ENCODE measurements at places on chromosomes 2 and 18.

- DNase-seq: peak; percentile 2
Observed at GRCh38 chr2:56674084-56674483, 490.3 kb downstream of the CCDC85A start.

DNA sequence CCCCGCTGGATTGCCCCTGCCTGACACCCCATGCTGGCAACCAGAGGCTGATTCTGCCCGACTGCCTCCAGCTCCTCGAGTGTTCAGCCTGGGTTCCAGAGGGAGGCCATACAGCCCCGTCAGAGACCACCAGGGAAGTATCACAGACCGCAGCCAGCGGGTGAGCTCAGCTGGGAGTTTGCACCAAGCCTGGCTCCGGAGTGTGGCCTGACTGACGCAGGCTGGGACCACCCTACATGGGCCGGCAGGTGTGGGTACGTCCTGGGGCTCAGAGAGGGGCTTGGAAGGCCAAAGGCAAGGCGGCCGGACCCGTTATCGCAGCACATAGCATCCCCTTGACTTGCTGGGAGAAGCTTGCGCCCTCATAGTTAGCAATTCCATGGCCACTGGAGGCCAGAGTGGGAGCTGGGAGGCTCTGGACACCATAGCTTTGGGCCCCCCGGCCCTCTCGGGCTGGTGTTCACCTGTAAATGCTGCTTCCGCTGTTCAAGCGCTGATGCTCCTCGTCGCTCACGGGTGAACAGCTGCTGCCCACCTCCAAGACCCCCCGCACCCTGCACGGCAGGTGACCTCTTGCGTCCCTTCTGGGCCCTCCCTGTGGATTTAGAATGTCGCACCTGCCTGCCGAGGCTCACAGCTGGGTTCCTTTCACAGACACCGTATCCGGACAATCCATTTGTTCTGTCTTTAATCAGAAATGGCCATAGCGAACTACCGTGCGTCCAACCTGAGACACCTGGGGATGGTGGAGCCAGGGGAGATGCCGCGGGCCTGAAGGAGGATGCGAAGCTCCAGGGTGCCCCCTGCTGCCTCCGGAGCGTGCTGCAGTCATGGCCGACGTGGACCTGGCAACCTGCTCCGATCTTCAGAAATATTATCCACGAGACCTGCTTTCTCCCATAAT is 31.2 kb upstream of the SLC66A3 start:
- DNase-seq: peak; percentile 67

DNA sequence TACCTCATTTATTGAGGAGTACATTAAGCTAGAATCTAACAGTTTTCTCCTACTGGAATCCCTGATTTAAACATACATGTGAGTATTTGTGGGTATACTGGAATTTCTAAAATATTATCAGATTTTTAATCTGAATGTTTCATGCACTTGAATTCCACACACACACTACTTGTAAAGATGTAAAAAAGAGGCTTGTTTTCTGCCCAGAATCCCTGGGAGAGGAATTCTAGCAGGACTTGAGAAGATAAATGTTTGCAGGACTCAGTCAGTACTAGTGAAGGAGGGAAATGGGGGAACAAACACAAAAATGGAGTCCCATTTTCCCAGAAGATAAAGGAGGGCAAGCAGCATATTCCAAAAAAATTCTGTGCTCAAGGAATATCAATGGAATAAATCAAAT is 17.0 kb downstream of the COL5A2 start:
- no peak for DNase-seq

DNA sequence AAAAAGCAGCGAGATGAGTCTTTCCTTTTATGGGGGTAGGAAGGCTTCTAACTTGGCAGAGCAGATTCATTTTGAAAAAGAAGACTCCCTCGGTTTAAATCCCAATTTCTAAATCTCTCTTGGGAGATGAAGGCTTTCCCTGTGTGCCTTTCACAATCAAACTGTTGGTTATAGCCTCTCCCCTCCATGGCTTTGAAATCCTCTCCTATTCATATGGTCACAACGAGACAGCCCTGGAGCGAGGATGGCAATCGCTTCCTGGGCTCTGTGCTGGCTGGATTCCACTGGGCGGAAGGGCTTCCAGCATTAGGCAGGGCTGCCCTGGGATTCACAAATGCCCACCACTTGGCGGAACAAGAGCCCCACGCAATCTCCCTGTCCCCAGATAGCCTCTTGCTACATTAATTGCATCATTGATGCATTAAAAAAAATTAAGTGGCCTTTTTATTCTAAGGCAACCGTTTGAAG is 1.6 kb downstream of the CAVIN2 start:
- DNase-seq: no peak

GRCh38 chr2:166106431-166107015 is 21.3 kb downstream of the SCN1A start:
- peak; percentile 29 for DNase-seq

GRCh38 chr18:67068608-67069007 is 447.9 kb downstream of the DSEL start:
- DNase-seq: peak; percentile 26

- DNase-seq: no peak
Observed at GRCh38 chr2:9675415-9676351, 44.9 kb upstream of the YWHAQ start.

Data from NCI-H1105 treated with DMSO at 0.1 percent for 48 hours (cell line).